ENCODE measurements at places on chromosomes 2 and 18. TPM values are rescaled to one million over a fixed set of nuclear protein-coding genes. Genes with fewer than 3 reads are reported as not detected.

GRCh38 chr18:31120594-31120993, 18.4 kb upstream of the DSC2 start:
- DNase-seq = no peak

GRCh38 chr2:153870308-153870707, 1.4 kb upstream of the GALNT13 start:
- DNase-seq = no peak

DNA sequence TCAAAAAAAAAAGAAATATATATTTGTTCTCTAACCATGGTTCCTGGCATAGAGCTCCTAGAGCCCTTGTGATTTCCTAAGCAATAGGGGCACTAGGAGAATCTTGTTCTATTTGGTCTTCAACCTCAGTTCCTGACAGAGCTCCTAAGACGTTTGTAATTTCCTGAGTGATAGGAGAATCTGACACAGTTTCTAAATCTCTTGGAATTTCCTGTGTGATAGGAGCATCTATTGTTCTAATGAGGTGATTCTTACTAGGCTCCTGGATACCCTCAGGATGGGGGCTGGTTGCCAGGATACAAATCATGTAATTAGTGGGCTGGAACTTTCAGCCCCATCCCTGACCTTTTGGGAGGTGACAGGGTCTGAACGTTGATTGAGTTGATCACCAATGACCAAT, 245.8 kb downstream of the ZEB2 start:
- DNase-seq = no peak

DNA sequence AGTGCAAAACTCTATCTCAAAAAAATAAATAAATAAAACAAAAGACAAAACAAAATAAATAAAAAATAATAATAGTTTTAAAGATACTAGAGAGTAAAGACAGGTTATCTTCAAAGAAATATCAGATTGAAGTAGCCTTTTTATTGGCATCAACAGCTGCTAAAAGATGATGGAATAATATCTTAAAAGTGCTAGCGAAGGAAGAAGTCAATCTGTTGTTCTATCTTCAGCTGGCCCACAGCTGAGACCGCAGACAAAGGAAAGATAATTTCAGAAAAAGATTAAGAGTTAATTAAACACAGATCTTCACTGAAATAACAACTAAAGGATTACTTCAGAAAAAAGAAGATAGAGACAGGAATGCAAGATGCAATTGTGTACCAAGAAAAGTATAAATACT, 130.2 kb upstream of the PKDCC start:
- DNase-seq = no peak

DNA sequence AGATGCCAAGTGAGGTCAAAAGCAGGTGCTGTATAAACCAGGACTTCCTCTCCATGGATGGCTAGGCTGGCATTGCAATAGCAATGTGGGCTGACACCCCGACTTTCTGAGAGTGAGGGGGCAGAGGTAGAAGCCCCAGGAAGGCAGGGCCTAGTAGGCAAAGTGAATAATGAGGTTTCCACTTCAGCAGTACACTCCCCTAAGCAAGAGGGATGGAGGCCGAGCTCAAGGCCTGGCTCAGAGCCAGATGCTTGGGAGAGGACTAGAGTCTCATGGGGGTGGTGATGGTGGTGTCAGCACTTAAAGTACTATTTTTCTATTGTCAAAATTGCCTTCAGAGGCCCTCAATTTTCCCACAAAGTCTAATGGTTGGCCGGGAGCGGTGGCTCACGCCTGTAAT, 41.6 kb upstream of the HK2 start:
- DNase-seq = no peak

- DNase-seq = peak; percentile 47
These were observed 25.9 kb downstream of the CD8A start for GRCh38 chr2:86764661-86765309.

- DNase-seq = no peak
These were observed 171.1 kb upstream of the CCDC150 start for GRCh38 chr2:196468394-196468793.

GRCh38 chr2:71150082-71150816, 19.8 kb downstream of the MPHOSPH10 start:
- DNase-seq = no peak

DNA sequence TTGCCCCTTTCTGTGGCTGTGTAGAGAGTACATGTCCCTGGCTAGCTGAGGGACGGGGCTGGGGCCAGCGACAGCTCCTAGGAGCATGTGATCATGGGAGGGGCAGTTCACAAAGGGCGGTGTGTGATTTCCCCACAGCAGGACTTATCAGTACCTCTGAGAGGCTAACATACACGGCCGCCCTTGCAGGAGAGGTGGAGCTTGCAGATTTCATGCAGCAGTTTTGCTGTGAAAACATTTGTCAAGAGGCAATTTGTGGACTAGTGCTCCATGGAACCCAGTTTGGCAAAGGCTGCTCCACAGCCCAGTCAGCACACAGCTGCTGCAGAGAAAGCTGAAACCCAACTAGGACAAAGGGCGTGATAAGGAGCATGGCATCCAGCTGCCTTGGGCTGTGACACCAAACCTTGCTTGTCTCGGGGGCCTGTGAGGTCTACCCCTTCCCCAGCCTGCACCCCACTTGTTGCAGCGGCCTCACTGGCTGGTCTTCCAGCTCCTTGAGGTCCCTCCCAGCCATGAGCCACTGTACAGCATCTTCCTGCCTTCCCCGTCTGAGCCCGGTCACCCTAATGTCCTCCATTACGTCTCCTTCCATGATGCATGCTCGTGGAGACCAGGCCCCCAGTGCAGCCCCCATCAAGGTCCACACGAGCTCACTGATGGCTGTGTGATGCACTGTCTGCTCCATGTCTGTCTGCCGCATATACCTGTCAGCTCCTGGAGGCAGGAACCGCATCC, 121.4 kb upstream of the HDAC4 start:
- no peak for DNase-seq

DNA sequence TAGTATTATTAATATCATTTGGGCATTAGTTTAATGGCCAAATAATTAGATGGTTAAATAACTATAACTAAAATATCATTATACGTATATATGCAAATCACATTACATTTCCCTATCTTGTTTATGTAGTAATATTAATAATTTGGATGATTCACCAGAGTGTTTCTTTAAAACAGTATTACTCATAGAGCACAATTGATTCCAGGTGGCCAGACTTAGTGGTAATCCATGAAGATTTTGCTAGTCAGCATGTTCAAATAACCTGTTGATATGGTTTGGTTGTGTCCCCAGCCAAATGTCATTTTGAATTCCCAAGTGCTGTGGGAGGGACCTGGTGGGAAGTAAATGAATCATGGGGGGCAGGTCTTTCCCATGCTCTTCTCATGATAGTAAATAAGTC, 782.3 kb downstream of the LRP1B start:
- no peak for DNase-seq

DNA sequence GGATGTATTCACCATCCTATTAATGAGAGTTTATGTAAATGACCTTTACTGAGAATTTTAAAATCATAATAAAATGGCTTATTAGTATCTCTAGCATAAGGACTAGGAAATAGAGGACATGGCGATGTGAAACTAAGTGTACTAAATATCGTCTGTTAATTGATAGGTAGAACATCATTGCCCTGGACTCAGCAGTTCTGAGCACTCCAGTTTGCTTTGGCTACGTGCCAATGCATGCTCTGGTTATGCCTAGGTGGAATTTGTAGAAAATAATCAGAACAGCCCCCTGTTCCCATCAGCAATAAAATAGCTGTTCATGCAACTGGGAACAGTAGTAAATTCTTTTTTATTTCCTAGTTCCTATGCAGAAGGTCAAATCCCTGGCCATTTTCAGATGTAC, 247.8 kb downstream of the DOK6 start:
- DNase-seq = no peak

- peak; percentile 3 for DNase-seq
These were observed 494 bp upstream of the RBM45 start for GRCh38 chr2:178111743-178112142.

GRCh38 chr18:57134618-57135135, 12.2 kb upstream of the BOD1L2 start:
- no peak for DNase-seq

GRCh38 chr2:203909974-203910373, 26.6 kb upstream of the ICOS start:
- peak; percentile 39 for DNase-seq

- DNase-seq = no peak
These were observed 366.2 kb downstream of the NUP35 start for GRCh38 chr2:183490489-183490888.

DNA sequence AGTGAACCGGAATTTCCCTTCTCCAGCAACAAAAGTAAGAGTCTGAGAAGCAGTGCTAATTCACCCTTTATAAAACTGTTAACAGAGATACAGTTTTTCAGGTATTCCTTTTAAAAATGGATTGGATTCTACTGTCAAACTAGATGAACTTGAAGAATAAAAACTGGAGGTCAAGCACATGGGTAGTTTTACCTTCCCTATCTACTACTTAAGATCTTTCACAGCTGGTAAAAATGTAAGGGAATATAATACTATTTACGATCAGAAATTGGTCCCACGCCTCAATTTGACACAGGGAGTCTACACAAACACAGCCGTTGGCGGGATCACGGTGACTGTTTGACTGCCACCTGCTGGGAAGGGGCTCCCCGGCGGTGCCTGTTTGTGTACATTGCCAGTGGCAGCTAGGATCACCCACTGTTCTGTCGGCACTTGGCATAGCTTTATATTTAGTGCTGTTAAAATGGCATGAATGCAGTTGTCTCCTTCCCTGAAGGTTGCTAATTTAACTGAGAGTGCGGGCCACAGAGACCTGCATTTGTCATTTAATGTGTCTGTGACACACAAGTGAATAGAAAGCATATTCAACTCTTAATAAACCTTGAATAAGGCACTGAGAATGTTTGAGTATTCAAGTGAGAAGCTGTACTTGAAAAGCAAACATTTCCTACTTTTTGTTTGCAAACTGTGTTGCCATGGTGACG, 59.5 kb downstream of the ABCG8 start:
- DNase-seq = no peak

DNA sequence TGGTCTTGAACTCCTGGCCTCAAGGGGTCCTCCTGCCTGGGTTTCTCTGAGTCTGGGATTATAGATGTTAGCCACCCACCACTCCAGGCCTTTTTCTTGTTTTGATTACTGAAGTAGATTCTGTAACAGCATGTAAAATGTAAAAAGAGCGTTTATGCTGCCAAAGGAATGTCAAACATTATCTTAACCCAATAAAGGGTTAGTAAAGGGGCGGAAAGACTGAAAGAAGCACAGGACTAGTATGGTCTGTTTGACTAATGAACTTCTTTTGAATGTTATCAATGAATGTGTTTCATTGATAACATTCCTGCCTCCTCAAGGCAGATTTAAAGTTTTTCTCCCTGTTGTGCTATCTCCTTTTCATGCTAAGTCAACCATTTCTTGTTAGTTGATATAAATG, 29.4 kb downstream of the GPD2 start:
- DNase-seq = no peak

- DNase-seq = no peak
These were observed 61.0 kb downstream of the GRB14 start for GRCh38 chr2:164560181-164560792.

- DNase-seq = peak; percentile 93
These were observed 70.4 kb downstream of the IL1R2 start for GRCh38 chr2:102061962-102062795.

- DNase-seq = no peak
These were observed 33.0 kb upstream of the CCDC195 start for GRCh38 chr2:224749136-224749535.

- DNase-seq = peak; percentile 19
These were observed 80.6 kb downstream of the EML6 start for GRCh38 chr2:54803783-54804751.

DNA sequence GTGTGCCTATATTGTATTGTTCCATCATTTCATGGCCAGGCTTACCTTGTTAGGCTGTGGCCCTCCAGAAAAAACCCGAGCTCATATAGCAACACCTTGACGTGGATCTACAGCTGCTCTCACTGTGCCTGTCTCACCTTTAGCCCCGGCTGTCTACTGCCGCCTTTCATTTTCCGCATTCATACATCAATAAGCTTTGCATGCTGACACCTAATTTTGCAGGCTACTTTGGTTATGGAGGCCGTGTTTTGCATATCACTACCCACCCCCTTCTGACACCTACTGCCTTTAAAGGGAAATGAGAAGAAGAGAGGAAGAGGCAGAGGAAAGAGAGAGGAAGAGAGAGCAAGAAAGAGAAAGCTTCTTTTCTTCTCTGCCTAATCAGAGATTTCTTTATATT, 702.9 kb downstream of the BCL11A start:
- no peak for DNase-seq

- DNase-seq = no peak
These were observed 152.7 kb upstream of the PTPRM start for GRCh38 chr18:7414459-7414858.

DNA sequence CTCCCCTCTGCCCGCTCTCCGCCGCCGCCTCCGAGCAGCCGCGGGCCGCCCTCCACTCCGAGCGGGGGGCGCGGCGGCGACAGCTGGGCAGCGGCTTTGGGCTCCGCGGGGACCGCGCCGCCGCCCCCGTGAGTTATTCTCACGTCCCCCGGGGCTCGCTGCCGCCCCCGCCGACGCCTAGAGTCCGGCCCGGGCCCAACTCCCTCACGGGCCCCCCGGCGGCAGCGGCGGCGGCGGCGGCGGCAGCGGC, 645 bp downstream of the MIB1 start:
- no peak for DNase-seq

- no peak for DNase-seq
These were observed 87.9 kb downstream of the ZNF804A start for GRCh38 chr2:184685999-184686841.

Gene SERPINB12
- not detected for total RNA-seq

Gene SCYGR4
- not detected for total RNA-seq

Gene ANO7
- total RNA-seq = 0.72 TPM

Gene GATA6
- total RNA-seq = 3.3 TPM

Gene STK25
- total RNA-seq = 158 TPM

Gene KCNK3
- total RNA-seq = 2.3 TPM

Gene UGT1A3
- not detected for total RNA-seq

Gene WBP1
- 70.5 TPM for total RNA-seq

Gene RNF103
- 9.9 TPM for total RNA-seq

Gene CACNB4
- 0.10 TPM for total RNA-seq

Gene IL1R2
- total RNA-seq = 4.3 TPM

Gene TSPYL6
- not detected for total RNA-seq

Gene IL18R1
- 0.10 TPM for total RNA-seq

Gene HJURP
- 115 TPM for total RNA-seq

Gene PLCD4
- 8.5 TPM for total RNA-seq

Gene FSIP2
- total RNA-seq = 0.78 TPM

Gene TLX2
- total RNA-seq = 4.2 TPM

Gene MALT1
- total RNA-seq = 35.8 TPM

Gene NETO1
- total RNA-seq = 0.12 TPM

Gene PKDCC
- 1.8 TPM for total RNA-seq

Gene PIEZO2
- total RNA-seq = 10.7 TPM

Gene ALLC
- not detected for total RNA-seq

Gene TEX44
- not detected for total RNA-seq

Gene UGP2
- 267 TPM for total RNA-seq

Gene EPHA4
- total RNA-seq = 6.1 TPM

Measured in RPMI7951 (cell line).